ENCODE measurements at places on chromosomes 6 and 20.

DNA sequence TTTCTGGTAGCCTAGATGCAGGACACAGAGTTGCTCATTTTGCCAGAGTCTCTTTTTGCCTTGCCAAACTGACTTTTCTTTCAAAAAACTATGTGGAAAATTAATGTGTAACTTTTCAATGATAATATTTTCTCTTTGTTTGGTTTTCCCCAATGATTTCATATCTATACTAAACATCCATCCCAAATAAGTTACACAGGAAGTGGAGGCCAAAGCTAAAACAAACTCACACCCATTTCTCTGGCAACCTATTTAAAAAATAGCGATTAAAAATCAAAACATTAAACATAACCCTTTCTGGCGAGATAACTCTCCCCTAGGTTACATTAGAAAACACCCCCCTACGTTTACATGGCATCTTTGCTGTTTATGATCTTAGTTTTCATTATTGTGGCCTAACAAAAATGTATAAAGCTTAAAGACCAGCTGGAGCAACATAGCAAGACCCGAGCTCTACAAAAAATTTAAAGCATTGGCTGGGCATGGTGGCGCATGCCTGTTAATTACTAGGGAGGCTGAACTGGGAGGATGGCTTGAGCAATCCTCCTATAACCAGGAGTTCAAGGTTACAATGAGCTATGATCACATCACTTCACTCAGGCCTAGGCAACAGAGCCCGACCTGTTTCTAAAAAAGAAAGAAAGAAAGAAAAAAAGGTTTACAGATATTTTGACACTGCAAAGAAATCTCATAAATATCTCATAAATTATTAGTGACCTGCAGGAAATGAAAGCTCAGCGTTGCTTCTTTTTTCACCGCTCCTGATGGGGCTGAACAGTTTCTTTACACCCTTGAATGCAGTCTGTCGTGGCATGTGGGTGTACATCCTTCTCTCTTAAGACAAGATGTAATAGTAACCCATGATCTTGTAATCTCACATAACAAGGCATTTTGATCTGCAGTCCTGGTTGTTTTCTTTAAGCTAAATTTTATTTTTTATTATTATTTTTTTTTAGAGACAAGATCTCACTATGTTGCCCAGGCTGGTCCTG, 32.8 kb upstream of the CEP85L start:
- no peak for DNase-seq

DNA sequence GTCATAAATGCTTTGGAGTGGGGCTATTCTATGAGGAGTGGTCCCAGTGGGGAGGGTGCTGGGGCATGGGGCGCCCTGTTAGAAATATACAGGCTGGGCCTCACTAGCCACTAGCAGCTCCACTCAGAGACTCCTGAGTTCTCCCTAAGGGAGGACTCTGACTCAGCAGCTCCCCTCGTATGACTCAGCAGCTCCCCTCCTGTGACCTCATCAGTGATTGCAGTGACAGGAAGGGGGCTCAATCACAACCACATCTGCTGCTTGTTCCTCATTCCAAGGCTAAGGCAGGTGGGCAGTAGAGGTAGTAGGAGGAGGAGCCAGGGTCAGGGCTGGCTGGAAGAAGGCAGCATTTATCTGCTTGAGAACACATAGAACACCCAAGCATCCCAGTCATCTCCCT, 73.7 kb downstream of the PRND start:
- DNase-seq: peak; percentile 61

DNA sequence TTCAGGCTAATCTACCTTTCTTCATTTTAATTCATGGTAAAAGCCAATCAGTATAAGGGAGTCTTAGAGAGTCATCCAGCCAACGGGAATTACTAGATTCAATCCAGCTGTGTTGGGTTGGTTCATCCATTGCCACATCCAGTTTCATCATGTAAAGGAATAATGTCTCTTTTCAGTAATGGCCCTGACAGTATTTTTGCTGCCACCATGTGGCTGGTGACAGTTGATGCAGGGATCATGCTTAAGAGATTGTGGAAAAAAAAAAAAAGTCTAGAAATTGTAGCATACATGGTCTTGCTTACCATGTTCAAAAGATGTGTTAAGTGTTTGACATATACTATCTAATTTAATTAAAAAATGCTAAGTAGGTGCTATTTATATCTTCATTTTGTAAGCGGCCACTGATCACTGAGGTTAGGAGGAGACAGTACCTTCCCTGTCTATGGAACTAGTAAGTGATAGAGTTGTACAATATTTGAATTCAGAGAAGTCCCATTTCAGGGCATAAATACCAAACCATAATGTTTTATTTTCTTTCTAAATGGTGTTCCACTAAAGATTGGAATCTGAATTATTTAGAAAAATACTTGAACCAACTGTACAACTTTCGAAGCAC, 135.9 kb downstream of the KHDRBS2 start:
- peak; percentile 1 for DNase-seq

- no peak for DNase-seq
Observed at GRCh38 chr20:59035381-59035780, 3.2 kb upstream of the ATP5F1E start.

- no peak for DNase-seq
Observed at GRCh38 chr6:155519176-155519738, 63.6 kb upstream of the NOX3 start.

- DNase-seq: no peak
Observed at GRCh38 chr20:2332711-2333110, 36.9 kb downstream of the TGM3 start.

All from fibroblast of lung (primary cell).